Hematopoietic multipotent progenitor cell treated with erythropoietin and hydrocortisone succinate and interleukin-3 and kit ligand, for 15 days (in vitro differentiated cells): ENCODE measurements at places on chromosomes 11 and 22.

DNA sequence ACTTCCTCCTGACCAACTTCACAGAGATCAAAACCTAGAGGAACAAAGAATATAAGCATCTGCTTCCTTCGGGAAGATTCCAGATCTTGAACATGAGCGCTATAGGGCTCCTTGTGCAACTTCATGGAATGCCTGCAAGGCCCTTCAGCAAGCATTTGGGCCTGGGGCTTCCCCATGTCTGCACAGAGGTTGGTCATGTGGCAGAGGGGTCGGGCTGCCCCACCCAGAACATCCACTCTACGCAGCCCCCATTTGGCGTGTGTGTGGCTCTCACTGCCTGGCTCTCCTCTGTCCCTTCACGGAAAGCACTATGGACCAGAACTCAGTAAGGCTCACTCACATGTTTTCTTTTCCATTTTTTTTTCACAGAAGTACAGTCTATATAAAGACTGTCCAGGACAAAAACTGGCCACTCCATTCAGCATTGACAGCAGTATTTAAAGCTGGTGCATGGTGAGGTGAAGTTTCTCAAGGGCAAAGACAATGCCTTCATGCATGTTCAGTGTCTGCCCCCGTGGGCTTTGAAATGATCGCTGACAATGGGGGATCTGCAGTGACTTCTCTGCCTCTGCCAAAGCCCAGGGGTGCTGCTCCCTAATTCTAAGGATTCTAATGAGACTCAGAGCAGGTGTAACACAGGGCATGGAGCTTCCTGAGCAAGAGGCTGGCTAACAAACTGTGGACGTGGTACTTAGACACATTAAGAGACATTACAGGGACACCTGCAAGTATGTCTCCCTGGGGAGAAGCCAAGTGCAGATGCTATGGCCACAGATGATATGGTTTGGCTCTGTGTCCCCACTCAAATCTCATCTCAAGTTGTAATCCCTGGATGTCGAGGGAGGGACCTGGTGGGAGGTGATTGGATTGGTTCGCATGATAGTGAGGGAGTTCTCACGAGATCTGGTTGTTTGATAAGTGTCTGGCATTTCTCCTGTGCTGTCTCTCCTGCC is 66.5 kb upstream of the PITPNB start:
- no peak for DNase-seq

DNA sequence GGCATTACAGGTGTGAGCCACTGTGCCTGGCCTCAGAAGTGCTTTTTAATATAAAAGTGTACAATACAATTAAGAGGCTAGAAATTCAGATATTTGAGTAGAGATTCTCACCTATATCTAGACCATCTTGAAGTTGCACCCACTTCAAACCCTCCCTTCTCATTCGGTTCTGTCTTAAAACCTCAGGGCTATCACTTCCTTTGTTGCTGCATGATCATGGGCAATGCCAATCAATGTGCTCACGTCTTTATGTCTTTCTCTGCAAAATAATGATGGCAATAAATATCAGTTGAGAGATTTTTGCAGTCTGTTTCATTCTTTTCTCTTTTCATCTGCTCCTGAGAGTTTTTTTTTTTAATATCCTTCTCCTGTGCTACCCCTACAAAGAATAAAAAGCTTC is 9.3 kb upstream of the NUP160 start:
- DNase-seq = no peak

- no peak for DNase-seq
Observed at GRCh38 chr11:114483929-114484328, 44.7 kb downstream of the REXO2 start.

GRCh38 chr11:9170450-9170849 is 79.1 kb upstream of the SCUBE2 start:
- no peak for DNase-seq

- DNase-seq = peak; percentile 74
Observed at GRCh38 chr11:65492637-65493366, 6.0 kb upstream of the MALAT1 start.

DNA sequence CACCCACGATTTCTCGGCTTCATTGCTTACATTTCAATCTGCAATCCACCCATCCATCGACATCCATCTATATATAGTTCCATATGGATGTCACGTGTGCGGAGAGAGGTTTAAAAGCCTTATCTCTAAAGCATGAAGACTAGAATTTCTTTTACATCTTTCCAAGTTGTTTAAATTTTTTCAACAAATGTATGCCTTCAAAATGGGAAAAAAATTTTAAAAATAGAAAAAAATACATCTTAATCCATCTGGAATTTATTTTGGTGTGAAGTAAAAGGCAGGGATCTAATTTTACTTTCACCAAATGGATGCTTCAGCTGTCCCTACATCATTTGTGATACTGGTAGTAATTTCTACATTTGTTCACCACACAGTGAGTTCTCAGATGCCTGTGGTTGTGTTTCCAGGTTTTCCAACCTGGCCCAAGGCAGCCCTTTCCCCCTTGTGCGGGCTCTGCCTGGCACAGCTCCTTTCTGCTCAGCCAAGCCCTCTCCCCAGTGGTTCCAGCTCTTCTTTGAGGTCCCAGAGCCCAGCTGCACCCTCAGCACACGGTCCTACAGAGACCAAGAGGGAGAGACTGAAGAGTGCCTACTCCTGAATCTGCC is 37.6 kb upstream of the KLHL35 start:
- DNase-seq = no peak
